ENCODE measurements at places on chromosomes 12 and 14. TPM values are rescaled to one million over a fixed set of nuclear protein-coding genes. Genes with fewer than 3 reads are reported as not detected.

- no peak for DNase-seq
Measured at GRCh38 chr12:122790393-122791075, 16.2 kb downstream of the CCDC62 start.

DNA sequence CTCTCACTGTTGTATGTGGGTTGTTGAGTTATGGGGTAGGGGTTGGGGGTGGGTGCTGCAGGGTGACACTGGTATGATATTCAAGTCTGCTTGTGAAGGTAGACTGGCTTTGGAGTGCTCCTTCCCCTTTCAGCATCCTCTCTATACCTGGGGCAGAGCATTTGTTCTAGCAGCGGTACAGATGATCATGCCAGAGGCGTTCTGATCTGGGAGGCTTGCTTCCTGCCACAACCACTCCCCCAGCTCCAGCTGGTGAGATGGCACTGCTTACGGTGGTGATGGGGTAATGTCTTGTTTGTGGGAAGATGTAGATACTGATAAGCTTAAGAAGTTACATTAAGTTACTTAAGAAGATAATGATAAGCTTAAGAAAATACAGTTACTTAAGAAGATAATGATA lies 131.8 kb downstream of the ERC1 start:
- no peak for DNase-seq

DNA sequence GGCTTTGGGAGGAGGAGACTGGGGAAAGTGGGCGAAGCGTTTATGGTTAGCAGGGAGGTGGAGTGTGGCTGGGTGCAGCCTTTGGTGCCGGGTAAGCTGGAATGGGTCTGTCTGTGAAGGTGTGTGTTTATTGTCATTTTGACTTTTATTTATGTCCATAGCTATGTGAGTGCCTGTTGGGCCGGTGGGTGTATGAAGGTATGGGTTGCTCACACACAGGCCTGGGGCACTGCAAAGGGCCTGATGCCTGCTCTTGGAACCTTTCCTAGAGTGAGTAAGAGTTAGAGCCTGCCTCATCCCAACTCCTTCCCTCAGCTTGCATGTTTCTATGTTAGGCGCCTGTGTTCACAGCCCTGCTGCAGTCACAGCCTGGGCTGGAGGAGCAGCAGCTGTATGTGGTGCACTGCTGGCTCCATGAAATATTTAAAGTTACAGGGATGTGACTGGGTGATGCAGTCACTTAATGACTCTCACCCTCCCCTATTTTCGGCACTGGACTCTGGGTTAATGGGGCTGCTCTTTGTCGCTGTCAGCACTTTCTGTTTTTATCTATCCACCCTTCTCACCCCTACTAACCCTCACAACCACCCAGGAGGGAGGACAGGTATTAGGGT lies 2.6 kb upstream of the PPP1R1A start:
- DNase-seq: peak; percentile 25

GRCh38 chr14:61234215-61234916 lies 46.8 kb downstream of the TMEM30B start:
- no peak for DNase-seq

- peak; percentile 84 for DNase-seq
Measured at GRCh38 chr12:47758834-47759690, at the start of gene RAPGEF3. TSS of gene RAPGEF3 (minus strand) at chr12:47758880. CDS start at chr12:47758556, 324 bp downstream.

GRCh38 chr12:90253136-90253535 lies 544.5 kb upstream of the ATP2B1 start:
- no peak for DNase-seq

GRCh38 chr14:90607141-90607540 lies 209.1 kb downstream of the TTC7B start:
- no peak for DNase-seq

- DNase-seq: no peak
Measured at GRCh38 chr14:22533057-22533704, 55.8 kb downstream of the DAD1 start.

The LRRK2 gene
- 17.1 TPM for total RNA-seq

The ANO4 gene
- 1.4 TPM for total RNA-seq

The MMP14 gene
- total RNA-seq: 137 TPM

The SRSF9 gene
- total RNA-seq: 150 TPM

The PIWIL1 gene
- total RNA-seq: not detected
